Brain pericyte (primary cell): ENCODE measurements at places on chromosomes 3 and 15.

- DNase-seq = no peak
Observed at GRCh38 chr15:98570119-98570518, 78.2 kb upstream of the IGF1R start.

GRCh38 chr3:105285653-105286241 lies 81.0 kb upstream of the ALCAM start:
- DNase-seq = no peak

DNA sequence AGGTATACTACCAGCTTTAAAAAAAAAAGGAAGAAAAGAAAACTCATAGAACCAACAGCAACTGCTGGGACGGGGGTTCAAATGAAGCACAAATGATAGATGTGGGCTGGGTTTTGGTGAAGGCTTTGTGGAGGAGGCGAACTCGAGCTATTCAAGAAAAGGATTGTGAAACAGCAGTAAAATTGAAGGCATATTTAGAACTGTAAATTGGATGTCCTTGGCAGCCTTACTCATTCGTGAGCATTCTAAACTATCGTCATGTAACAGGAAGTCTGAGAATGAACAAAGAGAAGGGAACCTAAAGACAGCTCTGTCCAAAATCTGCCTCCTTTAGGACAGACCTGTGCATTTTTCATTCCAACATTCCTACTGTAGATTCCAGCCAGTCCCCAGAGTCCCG lies 97.8 kb downstream of the LARS2 start:
- DNase-seq = no peak

DNA sequence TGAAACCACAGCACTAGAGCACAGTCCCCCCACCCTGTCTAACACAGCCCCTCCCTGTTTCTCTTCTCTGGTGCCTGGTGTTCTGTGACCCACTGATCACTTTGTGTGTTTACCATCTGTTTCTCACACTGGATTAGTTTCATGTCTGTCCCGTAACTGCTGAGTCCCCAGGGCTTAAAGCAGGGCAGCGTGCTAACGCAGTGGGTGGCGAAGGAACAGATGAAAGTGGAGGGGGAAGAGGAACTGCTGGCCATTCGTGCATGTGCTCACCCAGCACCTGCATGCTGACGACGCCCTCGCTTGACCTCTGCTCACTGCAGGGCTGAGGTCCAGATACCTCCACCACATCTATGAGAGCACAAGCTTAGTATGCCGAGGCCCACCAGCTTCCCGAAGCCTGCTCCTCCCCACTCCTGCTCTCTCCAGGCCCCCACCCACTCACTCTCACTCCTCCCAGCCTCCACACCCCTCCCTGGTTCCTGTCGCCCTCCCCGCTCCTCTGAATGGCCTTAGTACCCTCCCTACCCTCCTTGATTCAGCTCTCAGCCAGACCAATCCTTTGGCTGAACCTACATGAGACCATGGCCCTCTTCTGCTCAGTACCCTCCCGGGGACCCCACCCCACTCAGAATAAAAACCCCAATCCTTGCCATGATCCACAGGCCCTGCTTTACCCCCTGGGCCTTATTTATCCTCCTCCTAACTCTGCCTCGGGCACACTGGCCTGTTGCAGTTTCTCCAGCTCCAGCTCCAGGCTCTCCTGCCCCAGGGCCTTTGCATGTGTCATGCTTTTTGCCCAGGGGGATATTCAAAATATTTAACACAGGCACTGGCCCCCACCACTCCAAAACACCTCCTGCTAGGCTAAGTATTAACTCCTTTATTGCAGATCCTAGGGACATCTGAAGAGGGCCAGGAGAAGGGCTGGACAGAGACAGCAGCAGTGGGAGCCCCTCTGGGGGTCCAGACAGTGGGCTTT lies 15.1 kb upstream of the IQSEC1 start:
- DNase-seq = no peak

DNA sequence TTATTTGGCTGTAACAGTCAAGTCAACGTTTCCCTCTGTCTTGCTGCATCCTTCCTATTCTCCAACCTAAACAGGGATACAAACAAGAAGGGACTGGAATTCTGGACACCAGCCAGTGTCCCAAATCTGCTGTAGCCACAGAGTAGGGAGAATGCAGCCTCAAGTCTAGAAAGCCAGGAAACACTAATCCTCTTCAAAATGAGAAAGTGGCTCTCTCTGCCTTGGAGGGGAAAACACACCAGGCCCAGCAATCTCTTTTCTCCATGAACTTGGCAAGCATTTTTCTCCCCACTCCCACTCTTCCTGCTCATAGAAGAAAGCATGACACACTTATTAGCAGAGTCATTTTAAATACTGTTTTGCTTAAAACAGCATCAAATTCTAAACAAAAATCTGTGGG lies 781.7 kb downstream of the SQOR start:
- no peak for DNase-seq

- DNase-seq = no peak
Observed at GRCh38 chr15:70023064-70023768, 74.5 kb downstream of the TLE3 start.

- no peak for DNase-seq
Observed at GRCh38 chr3:108183971-108184370, 38.3 kb downstream of the IFT57 start.

- no peak for DNase-seq
Observed at GRCh38 chr3:102791641-102792589, 357.1 kb downstream of the ZPLD1 start.

DNA sequence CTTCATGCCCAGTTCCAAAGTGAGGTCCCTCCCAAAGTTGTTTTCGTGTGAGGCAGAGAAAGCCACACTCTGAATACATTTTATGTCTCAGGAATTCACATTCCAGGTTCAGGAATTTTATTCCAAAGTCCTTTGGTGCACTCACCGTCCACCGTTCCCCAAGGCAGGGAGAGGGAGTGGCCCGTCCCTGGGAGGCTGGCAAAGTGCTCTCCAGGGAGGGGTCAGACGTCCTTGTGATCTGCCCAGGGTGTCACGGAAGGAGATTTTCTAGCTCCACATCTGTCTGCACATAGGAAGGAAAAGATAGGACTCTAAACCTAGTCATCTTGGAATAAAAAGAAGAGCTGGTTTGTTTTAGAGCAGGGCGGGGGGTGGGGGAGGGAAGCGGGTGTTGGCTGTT lies 47.9 kb downstream of the KLF13 start:
- DNase-seq = no peak

DNA sequence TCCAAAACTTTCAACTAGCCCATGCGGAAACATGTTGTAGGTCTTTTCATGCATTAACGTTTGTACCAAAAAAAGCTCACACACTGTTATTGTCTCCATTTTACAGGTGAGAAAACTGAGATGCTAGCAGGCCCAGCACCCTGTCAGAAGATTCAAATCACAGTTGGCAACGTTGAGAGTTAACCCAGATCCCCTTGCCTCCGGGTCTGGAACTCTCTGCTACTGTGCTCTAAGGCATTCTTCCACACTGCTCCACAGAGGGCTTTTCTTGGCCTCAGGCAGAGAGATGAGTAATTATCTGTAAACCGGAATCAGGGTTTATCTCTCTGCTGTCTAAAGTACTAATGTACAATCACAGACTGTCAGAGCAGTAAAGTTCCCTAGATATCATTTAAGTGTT lies 186.0 kb upstream of the LPP start:
- DNase-seq = no peak

DNA sequence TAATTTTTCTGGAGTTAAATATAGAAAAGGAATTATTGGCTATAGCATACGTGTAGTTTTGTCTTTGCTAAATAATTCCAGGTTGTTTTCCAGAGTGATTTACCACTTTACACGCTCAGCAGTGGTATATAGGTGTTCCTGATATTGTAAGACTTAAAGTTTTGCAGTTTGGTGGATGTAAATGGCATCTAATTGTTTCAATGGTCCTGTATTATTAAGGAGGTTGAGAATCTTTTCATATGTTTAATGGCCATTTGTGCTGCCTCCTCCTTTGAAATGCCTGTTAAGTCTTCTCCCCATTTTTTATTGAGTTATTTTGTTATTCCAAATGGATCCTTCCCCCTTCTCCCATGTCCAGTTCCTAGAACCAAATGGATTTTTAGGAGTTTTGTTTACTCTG lies 26.4 kb upstream of the P4HTM start:
- DNase-seq = no peak

- no peak for DNase-seq
Observed at GRCh38 chr3:72178463-72179106, 393.6 kb upstream of the PROK2 start.

DNA sequence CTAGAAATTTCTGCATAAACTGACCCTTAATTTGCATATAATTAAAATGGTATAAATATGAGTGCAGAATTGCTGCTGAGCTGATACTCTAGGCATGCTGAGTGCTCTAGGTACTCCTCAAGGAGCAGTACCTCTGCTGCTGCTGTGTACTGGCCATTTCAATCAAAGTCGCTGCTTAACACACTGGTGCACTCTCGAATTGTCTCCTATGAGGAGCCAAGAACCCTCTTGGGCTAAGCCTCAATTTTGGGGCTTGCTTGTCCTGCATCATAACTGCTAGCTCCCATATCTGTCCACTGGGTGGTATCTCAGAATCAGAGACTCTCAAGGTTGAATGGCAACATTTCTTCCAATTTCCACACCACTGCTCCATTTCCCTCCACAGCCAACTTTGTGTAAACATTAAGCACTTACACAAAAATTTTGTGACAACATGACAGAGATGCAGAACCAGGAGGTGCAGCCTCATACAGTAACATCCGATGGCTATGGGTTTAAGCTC lies 82.5 kb downstream of the XXYLT1 start:
- no peak for DNase-seq

GRCh38 chr3:85842081-85842480 lies 883.3 kb downstream of the CADM2 start:
- DNase-seq = no peak

DNA sequence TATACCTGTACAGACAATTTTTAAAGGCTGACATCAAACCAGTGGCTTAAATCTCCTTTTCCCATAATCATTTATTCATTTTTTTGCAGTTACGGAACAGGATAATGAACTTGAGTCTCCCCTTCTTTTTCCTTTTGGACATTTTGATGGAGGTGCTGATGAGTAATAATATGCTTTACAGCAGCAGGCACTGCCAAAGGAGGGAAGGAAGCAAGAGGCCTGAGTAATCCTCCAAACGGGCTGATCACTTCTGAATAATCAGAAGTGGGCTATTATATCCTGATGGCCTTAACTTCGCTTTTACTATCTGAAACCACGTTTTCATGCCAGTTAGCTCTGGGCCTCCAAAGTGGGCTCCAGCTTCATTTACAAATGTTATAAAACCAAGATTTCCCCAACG lies 527.2 kb downstream of the FOXP1 start:
- no peak for DNase-seq

DNA sequence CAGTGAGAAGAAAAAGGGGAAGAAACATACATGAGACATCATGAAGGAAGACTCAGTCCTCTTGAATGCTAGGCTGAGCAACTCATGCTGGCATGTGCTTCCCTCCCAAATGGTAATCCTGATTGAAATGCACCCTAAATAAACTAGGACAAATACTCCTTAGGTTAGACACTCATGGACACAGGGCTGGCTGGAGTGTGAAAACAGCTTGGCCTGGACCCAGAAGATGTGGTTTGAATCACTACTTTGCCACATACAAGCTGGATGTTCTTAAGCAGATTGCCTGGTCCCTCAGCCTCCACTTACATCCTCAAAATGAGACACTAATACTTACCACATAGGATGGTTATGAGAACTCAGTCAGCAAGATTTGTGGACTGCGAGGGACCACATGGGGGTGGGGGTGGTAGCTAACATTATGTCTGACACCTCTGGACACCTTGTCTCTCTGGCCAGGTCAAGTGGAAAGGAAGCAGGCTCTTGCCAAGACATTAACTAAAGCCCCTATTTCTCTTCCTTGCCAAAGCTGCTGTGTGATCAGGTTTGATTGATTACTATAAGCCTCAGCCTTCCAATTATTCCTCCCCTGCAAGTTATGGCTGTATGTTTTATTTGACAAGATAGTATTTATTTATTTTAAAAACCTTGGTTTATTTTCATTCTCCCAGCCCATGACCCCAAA lies 138.9 kb upstream of the SLC7A14 start:
- no peak for DNase-seq

DNA sequence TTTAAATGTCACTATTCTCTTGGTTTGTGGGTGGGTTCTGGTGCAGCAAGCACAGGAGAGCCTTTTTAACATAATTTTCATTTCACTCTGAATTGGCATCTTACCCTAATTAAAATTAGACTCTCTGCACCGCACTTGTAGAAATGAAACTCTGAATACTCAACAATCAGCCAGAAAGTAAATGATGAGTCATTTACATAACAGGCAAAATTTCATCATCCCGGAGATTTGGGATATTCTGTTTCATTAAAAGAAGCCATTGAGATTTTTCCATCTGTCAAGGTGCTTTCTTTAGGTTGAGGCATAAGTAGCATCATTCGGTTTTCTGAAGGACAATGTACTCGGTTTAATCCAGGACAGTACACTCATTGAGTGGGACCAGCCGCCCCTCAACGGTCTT lies 111.0 kb downstream of the RFTN1 start:
- no peak for DNase-seq

GRCh38 chr3:120428924-120429323 lies 21.9 kb downstream of the FSTL1 start:
- no peak for DNase-seq

GRCh38 chr3:129526121-129526900 lies 2.1 kb upstream of the RHO start:
- DNase-seq = peak; percentile 66

- peak; percentile 90 for DNase-seq
Observed at GRCh38 chr3:13504161-13504831, 24.2 kb downstream of the HDAC11 start.

- DNase-seq = no peak
Observed at GRCh38 chr3:43699864-43700263, 9.1 kb downstream of the ABHD5 start.

GRCh38 chr15:30997270-30997669 lies 5.8 kb upstream of the MTMR10 start:
- no peak for DNase-seq

- DNase-seq = no peak
Observed at GRCh38 chr3:54071601-54072000, 50.8 kb upstream of the CACNA2D3 start.

- DNase-seq = no peak
Observed at GRCh38 chr15:74873756-74874424, 725 bp upstream of the SCAMP2 start.

DNA sequence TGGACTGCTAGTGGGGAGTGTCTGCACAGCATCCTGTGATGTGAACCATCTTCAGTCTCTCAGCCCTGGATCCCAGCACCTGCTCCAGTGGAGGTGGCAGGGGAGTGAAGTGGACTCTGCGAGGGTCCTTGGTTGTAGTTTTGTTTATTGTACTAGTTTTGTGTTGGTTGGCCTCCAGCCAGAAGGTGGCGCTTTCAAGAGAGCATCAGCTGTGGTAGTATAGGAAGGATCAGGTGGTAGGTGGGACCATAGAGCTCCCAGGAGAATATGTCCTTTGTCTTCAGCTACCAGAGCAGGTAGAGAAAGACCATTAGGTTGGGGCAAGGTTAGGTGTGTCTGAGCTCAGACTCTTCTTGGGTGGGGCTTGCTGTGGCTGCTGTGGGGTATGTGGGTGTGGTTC lies 20.9 kb downstream of the NEK11 start:
- DNase-seq = no peak
